ENCODE measurements at places on chromosomes 7 and 10.

GRCh38 chr10:132455986-132456847 lies 59.2 kb downstream of the PWWP2B start:
- no peak for DNase-seq

DNA sequence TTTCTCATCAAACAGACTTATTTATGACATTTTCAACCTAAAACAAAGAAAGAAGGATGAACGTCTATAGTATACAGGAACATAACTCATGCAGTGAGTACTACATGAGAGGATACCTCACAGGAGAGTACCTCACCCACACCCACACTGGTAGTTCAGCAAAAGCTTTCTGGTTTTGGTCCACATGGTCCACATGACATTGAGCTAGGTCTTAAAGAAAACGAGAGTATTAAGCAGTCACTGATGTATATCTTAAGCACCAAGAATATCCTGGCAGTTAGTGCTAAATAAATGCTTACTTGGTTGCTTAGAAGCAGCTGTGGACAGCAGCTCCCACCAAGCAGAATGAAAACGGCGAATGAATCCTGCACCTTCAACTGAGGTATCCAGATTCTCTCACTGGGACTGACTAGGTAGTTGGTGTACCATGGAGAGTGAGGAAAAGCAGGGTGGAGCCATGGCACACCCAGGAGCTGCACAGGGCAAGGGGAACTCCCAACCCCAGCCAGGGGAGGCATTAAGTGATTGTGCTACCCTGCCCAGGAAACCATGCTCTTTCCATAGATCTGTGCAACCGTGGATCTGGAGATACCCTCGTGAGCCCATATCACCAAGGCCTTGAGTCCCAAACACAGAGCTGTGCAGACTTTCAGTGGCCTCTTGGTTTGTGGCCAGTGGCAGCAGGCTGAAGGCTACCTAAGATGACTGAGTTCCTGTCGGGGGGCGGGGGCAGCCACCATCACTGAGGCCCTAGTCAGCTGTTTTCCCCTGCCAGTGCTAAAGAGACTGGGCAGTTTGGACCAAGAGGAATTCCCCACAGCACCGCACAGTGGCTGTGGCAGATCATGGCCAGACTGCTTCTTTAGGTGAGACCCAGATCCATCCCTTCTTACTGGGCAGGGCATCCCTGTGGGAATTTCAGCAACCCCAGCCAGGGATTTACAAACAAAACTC lies 143.4 kb downstream of the SGMS1 start:
- DNase-seq: peak; percentile 51

GRCh38 chr7:116511552-116512519 lies 12.3 kb downstream of the CAV2 start:
- no peak for DNase-seq

GRCh38 chr10:49534670-49535381 lies 4.1 kb downstream of the ERCC6 start:
- no peak for DNase-seq

DNA sequence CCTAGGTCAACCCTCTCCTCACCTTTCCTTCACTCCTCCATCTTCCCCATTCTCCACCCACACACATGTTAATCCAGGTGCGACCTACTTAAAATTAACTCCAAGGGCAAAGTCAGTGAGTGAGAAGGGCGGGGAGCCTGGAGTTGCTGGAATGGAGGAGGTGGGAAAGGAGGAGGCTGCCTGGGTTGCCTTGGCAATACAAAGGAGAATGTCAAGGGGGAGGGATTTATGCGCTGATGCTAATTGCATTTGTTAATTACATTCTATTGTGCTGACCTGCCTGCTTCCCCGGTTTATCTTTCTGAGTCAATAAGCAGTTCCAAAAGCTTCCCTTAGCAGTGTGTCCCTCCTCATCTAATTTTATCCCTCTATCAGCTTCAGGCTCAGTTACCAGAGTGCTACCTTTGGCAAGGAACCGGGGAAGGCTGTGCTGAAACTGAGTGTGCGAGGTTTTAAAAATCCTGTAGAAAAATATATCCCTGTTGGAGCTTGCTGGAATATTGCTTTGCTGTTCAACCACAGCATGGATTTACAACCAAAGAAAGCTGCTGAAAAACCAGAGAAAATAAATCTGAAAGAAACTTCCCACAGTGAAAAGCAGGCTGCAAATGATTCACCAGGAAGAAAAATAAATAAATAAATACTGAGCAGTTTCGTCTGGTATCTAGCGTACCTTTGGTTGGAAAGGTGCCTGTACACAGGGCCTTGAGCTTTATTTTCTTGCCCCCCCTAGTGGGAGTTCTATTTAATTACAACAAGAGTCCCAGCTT lies 113.2 kb upstream of the DGKB start:
- DNase-seq: no peak

DNA sequence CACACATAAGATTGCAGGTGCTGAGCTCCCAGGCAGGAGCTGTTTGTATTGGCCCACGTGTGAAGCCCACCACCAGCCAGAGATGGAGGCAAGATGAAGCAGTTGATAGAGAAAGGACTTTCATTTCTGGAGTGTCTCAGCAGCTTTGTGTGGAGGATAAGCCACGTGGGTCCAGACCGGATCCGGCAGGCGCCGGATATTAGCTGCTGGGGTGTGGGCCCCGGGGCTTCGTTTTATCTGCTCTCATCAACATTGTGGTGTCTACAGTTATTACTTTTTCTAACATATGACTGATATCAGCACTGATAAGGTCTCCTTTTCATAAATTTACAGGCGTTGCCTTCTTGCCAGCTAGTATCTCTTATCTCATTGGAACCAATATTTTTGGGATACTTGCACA lies 25.5 kb downstream of the SLC18A2 start:
- DNase-seq: no peak

DNA sequence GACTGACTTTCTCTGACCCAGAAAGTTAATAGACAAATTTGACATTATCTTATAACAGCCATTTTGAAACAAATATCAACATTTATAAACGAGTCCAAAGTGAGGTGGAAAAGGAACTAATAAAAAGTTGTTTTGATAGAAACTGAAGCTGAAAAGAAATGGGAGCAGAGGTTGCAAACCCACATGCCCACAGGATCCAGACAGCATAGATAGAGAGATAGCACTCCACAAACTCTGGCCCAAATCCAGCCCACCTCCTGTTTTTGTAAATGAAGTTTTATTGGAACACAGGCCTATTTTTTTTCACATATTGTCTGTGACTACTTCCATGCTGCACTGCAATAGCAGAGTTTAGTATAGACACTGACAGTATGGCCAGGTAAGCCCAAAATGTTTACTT lies 171.9 kb downstream of the PRKG1 start:
- DNase-seq: no peak

DNA sequence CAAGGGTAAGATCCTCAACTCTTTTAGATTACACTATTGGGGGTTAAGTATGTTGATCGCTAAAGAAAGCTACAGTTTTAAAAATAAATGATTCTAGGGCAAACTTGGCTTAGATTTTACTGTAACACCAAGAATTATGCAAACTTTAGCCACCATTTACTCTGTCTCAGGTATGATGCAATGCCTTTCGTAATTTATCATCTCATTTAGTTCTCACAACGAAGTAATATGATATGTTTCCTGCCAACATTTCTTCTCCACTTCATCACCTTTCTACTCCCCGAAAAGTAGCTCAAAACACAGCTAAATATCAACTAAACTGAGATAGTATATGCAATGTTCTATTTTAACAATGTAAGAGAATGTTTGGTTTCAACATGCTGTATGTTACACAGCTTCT lies 21.1 kb downstream of the FAM133B start:
- no peak for DNase-seq

- no peak for DNase-seq
Observed at GRCh38 chr7:104933521-104933988, 80.5 kb upstream of the KMT2E start.

DNA sequence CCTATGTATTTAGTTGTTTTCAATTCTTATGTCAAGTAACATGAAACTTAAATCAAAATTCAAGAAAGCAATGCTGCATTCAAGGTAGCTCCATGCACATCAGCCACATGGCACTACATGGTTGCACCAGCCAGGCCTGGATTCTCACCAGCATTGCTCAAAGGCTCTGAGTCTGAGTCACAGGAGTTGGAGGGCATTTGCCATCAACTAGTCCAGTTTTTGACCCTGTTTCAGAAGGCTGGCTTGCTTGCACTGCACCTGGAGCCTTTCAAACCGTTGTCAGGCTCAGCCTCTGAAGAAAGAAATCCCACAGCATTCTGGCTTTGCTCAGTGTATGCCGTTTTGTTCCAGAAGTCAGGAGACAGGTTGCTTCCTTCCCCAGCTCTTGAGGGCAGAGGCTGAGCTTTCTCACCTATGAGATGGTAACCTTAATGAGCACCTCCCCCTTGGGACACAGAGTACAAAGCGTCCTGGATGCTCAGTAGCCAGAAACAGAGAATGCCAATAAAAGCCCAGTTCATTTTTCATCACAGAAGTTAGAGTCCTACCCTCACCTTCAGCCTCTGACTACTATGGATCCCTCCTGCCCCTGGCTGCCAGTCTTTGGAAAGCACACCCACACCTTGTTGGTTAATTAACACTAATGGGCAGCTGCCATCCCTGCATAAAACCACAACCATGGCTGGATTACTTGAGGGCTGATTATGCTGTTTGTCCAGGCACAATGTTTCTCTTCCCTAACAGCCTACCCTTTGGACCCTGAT lies 288.4 kb upstream of the LRRTM3 start:
- no peak for DNase-seq

- DNase-seq: peak; percentile 83
Observed at GRCh38 chr7:75772081-75773077, at the start of gene CCL26. Gene CCL26, minus strand, starts transcription at chr7:75772211. Its CDS starts 35 bp downstream, at chr7:75772176.

- DNase-seq: no peak
Observed at GRCh38 chr7:103989200-103989784, at the start of gene RELN. Gene RELN, minus strand, starts transcription at chr7:103989658. Its CDS starts 302 bp downstream, at chr7:103989356.

DNA sequence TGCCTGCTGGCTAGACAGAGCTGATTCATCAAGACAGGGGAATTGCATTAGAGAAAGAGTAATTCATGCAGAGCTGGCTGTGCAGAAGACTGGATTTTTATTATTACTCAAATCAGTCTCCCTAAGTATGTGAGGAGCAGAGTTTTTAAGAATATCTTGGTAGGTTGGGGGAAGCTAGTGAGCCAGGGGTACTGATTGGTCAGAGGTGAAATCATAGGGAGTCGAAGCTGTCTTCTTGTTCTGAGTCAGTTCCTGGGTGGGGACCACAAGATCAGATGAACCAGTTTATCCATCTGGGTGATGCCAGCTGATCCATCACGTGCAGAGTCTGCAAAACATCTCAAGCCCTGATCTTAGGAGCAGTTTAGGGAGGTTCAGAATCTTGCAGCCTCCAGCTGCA lies 39.8 kb downstream of the FOXI2 start:
- DNase-seq: no peak

DNA sequence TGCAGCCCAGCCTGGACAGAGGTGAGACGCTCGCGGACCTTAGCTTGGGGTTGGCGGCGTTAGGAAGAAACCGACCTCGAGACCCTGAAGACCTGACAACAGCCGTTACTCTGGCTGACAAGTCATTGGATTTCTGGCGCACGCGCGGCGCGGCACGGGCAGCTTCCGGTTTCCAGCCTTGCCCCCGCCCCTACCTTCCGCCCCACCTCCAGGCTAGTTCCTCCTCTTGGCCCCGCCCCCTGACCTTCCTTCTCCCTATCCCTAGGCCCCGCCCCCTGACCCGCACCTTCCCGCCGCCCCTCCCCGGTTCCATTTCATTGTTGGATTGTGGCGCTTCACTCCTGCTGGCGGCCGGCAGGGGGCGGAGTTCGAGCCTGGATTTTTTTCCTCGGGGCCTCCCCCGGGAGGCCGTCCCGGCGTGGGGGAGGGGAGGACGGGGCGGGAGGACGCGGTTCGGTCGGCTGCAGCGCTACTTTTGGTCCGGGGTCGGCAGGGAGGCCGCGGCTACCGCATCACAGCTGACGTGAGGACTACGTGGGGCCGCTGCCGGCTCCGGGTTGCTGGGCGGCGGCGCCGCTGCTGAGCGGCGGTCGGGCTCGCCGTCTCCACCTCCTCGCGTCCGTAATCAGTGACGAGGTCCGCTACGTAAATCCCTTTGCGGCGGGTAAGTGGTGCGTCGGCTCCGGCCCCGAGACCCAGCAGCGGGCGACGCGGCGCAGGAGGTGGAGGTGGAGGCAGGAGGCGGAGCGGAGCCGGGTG lies at the start of gene CREM:
Gene CREM (plus strand): TSS at position 317 of the 759 bp plus-strand sequence. CDS start 10,990 bp downstream, outside the sequence.
- peak; percentile 100 for DNase-seq

- DNase-seq: no peak
Observed at GRCh38 chr7:82019551-82020475, 250.0 kb upstream of the HGF start.

- no peak for DNase-seq
Observed at GRCh38 chr7:84085998-84086397, 108.6 kb downstream of the SEMA3A start.

GRCh38 chr7:32385316-32385956 lies 104.7 kb downstream of the LSM5 start:
- no peak for DNase-seq

- DNase-seq: no peak
Observed at GRCh38 chr7:98165827-98166667, 45.2 kb upstream of the BHLHA15 start.

- no peak for DNase-seq
Observed at GRCh38 chr7:31875424-31875823, 188.4 kb downstream of the PPP1R17 start.

DNA sequence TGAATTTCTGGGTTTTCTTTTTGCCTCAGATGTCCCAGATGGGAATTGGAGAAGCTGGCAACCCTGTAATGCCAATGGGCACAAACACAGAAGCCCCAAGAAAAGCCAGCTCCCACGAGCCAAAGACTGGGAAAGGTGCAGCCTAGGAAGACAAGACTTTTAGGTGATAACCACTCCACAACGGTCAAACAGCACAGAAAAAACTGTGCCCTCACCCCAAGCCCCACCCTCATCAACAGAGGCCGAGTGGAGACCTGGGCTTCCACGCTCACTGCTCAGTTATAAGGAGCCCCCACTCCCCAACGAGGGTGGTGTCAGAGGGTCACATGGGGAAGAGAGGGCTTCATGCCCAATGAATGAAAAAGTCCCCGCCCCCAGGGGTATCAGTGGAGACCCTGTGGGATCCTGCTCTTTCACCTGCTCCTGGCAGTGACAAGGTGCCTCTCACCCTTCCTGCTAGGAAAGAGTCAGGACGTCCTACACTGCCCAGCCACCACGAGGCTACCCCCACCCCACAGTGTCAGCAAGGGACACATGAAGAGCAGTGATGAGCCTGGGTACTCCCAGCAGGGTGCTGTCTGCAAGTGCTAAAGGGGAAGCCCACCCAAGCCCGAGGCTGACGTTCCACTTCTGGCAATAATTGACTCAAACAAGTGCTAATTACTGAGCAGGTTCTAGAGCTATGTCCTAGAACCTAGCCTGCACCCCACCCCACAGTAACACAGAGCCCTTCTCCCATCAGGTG lies 8.3 kb downstream of the TMEM273 start:
- DNase-seq: no peak

DNA sequence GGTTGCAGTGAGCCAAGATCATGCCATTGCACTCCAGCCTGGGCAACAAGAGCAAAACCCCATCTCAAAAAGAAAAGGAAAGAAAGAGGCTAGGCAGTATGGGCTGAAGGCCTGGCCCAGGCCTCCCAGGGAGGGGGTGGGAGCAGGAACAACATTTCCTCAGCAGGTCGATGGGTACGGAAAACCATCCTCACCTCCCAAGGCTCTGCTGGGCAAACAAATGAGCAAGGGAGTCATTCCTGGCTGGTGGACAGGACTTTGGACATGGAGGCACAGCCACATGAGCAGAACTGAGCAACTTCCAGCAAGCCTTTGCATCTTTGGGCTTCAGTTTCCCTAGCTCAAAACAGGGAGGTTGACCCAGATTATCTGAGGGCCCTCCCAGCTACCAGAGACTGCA lies 13.0 kb downstream of the OGDHL start:
- no peak for DNase-seq

GRCh38 chr10:19169684-19170083 lies 121.1 kb downstream of the MALRD1 start:
- no peak for DNase-seq

- no peak for DNase-seq
Observed at GRCh38 chr10:111739125-111739873, 444.3 kb downstream of the GPAM start.

- DNase-seq: no peak
Observed at GRCh38 chr10:64476506-64476905, 955.3 kb downstream of the REEP3 start.
